T-helper 22 cell (primary cell): ENCODE measurements at places on chromosomes 5 and 9.

DNA sequence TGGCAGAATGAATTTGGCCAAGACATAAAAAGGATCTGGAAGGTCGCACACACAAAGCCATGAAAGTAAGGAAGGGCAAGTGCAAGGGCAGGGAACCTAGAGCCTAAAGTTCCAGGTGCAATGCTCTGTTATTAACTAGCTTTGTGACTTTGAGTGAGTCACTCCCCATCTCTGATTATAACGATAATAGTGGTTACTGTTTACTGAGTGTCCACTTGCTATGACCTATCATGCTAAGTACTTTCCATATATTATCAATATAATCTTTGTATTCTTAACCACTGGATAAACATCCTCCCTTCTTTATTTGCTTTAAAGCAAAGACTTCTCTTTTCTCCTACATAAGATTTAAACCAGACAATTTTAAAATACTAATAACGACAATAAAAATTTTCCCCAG lies 504.6 kb upstream of the BRINP1 start:
- DNase-seq, result no peak

DNA sequence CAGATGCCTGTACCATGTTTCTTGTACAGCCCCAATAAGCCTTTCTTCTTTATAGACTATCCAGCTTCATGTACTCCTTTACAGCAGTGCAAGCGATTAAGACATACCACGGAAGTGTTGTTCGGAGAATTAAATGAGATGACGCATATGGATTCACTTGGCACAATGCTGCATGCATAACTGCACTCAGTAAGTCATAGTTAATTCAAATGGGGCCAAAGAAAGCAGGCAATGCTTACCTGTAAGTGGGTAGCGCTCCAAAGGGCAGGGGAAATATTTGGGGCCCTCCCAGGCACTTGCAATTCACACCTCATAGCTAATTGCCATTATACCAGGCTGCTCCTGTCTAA lies 7.7 kb upstream of the ADRA1B start:
- no peak for DNase-seq

DNA sequence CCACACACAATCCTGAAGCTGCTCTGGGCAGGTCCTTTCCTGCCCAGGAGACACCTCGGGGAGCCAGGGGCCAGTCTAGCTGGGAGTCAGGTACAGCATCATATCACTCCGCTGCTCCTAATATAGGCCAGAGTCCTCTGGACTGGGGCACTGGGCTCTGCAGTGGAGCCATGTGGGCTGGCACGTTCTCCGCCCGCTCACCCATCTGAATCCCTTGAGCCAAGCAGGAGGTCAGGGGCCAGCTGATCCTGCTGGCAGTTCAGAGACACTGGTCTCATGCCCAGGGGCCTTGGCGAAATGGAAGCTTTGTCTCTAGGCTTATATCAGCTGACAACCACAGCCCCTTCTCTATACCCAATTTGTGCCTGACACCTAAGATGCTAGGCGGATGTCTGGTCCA lies 9.3 kb upstream of the CORO2A start:
- no peak for DNase-seq

DNA sequence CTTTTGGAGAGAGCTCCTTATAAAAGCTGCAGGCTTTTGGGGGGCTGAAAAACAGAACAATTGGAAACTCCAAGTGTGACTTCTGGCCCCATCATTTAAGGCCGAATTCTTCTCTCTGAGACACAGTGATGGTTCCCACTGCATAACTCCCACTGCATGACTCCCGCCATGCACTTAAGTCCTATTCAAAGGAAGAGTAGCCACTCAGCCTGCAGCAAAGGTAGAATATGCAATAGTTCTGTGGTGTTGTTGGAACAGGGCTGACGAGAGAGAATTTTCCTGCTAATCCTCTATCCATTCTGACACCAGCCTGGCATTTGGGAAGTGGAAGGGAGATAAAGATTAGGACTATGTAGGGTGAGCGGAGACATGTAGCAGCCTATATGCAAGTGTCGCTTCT lies 185.6 kb upstream of the ZNF462 start:
- no peak for DNase-seq

GRCh38 chr9:128702949-128703615 lies 779 bp downstream of the PKN3 start:
- no peak for DNase-seq
